H9 (cell line): ENCODE measurements at places on chromosomes 16 and 17.

- DNase-seq: no peak
These were observed 4.2 kb downstream of the SNTB2 start for GRCh38 chr16:69191136-69191535.

DNA sequence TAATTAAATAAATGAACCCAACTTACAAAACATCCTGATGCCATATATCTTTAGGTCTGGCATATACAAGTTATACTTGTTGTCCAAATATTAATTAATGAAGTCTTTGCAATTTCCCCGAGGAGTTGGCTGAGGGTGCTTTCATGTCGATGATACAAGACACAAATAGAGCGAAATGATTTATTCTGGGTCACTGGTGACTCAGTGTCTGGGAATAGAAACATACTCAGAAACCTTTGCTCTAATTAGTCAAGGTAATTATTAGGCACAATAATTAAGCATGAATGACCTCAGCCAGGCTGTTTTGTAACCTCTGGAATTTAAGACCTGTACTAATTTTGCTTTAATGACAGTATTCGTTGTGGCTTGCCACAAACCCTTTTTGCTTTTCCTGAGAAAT, 37.0 kb upstream of the HAPSTR1 start:
- DNase-seq: no peak

- no peak for DNase-seq
These were observed 15.9 kb downstream of the ANKRD40 start for GRCh38 chr17:50691550-50692447.

DNA sequence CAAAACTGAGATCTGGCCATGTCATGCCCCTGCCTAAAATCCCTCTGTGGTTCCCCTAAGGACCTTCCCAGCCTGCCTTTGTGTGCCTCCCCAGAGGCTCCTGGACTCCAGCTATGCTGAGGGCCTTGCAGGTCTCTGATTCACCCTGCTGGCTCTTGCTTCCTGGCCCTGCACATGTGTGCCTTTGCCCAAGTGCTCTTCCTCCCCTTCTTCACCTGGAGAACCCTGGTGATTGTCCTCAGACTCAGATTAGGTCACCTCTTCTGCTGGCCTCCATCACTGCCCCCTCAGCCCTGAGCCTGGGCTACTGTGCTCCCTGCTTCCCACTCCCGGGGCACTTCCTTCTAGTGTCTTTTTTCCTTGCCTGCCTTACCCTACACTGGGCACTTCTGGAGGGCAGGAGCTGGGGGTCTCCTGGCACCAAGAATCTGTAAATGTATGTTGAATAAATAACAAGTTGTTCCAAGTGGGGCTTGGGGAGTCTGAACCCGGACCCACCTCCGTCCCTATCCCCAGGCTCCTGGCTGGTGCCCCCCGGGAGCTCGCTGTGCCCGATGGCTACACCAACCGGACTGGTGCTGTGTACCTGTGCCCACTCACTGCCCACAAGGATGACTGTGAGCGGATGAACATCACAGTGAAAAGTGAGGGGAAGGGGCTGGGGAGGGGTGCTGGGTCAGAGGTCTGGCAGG, 7.8 kb downstream of the ITGA3 start:
- no peak for DNase-seq

DNA sequence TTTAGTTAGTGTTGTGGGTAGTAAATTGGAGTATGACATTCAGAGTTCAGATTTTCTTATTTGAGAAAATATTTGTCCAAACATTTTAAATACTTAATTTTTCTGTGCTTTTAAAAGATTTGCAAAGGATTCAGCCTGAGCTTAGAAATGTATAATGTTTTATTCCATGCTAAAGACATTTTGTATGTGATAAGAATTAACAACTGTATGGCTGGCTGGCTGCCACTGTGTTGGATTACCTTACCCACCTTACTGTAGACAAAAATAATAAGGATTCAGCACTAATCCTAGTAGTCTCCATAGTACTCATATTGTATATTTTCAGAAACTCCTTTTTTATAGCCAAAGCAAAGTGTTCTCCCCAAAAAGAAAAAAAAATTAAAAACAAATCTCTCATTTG, 74.8 kb downstream of the TANC2 start:
- DNase-seq: no peak
